ENCODE measurements at places on chromosomes 12 and 14.

DNA sequence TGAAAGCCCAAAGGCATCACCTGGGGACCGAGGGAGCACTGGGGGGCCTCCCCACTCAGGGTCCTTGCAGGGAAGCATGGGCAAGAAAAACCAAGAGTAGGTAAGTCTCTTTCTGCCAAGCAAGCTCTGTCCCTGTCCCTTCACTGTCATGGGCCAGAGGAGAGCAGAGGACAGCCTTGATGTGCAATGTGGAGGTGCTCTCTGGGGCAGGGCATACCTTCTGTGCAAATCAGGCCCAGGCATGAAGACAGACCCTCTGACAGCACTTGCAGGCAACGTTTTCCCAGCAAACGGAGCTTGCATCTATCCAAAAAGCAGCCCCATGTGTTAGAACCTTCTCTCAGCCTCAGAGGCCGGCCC is 192.5 kb upstream of the PWP1 start:
- no peak for DNase-seq

DNA sequence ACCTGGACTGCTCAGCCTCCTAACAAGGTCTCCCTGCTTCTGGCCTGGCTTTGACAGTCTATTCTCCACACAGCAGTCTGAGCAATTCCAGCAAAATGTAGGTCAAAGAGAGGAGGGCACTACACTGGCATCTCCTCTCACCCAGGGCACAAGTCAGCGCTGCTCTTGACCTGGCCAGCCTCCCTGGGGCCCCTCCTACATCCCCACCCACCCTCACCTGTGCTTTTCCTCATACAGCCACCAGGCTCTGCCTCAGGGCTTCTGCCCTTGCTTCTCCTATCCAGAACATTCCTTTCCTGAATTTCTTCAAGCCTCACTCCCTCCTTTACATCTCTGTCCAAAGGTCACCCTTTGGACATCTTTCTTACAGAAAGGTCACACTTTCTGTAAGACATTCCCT is 33.7 kb downstream of the GALNT4 start:
- DNase-seq, result no peak

DNA sequence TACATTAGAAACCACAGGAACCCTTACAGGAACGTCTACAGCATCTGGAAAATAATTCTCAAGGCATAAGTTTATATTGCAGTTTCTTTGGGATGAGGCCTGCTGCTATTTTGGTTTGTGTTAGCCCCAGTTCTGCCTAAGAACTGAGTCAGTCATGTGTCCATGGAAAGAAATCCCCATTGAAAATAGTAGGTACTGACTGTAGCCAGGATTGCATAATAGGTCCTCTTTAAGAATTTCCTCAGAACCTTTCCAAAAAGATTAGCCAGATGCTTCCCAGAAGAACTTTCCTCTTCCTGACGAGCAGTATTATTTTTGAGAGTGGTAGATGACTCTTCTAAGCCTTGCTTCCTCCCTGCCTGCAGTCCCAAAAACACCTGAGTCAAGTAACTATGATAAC is 52.6 kb downstream of the RASSF8 start:
- DNase-seq, result no peak

DNA sequence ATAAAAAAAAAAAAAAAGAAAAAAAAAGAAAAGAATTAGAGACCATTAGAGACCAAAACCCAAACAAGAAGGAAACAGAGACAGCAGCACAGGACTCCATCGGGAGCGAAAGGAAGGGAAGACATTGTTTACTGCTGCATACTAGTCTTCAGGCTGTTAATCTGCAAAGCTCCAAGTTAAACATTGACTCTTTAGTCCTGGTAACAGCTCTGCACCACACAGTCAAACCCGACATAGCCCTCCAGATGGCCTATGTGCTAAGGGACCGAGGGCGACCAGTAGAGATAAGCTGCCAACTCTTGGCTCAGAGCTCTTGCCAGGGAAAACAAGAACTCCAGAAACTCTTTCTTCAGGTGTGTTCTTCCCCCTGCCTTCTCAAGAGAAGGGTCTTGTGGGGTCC is 7.8 kb downstream of the P2RX4 start:
- DNase-seq, result no peak

DNA sequence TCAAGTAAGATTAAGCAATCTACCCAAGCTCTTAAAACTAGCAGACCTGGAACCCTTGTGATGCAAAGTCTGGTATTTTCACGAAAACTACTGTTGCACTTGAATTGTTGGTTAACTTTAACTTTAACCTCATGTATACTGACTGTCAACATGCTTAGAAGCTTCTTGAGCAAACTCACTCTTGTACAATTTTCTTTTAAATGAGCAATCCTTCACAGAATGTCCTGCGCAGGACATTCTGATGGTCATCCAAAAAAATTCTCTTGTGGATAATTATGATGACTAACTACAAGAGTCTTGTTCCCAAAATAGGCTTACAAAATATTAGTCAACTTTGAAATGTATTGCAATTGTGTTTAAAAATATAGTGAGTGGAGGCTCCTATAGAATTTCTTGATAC is 54.0 kb upstream of the PDE3A start:
- DNase-seq, result no peak

DNA sequence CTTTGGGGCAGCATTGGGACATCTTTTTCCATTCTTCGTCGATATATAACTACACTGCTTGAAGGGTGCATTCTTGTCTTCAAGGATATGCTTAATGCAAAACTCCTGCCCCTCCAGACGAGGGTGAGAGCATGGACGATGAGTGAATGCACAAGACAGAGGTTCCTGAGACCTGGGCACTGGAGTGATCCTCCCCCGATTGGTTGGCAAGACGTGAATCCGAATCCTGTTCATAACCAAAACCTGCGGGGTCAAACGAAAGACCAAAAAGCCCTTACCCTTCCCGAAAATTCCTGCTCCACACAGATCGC is 684 bp downstream of the KANSL2 start:
- DNase-seq, result no peak

GRCh38 chr12:17020765-17021164 is 414.8 kb upstream of the LMO3 start:
- no peak for DNase-seq

- DNase-seq, result no peak
These were observed 10.1 kb downstream of the NUDT4 start for GRCh38 chr12:93387780-93388179.

- no peak for DNase-seq
These were observed 26.4 kb downstream of the MYL2 start for GRCh38 chr12:110893956-110894355.

GRCh38 chr14:56026506-56026905 is 91.7 kb upstream of the PELI2 start:
- no peak for DNase-seq

- DNase-seq, result no peak
These were observed 11.5 kb downstream of the NKX2-1 start for GRCh38 chr14:36508418-36509068.

DNA sequence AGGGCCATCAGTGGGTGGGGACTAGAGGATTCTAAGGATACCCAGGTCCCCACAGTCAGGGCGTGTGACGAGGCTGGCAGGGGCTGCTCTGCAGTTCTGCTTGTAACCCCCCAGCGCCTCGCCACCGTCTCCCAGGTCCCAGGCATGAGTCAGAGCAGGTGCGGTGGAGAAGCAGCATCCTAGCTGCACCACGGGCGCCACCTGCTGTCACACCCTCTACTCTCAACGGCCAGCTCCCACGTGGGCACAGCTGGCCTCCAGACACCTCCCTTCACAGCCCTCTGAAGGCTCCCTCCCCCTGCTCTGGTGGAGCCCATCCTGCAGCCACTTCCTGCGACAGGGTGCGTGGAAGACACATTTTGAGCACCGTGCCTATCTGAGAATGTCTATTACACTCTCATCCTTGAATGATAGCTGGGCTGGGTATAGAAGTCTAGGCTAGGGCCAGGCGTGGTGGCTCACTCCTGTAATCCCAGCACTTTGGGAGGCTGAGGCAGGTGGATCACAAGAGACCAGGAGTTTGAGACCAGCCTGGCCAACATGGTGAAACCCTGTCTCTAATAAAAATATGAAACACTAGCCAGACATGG is 6.9 kb upstream of the NUDT14 start:
- no peak for DNase-seq

DNA sequence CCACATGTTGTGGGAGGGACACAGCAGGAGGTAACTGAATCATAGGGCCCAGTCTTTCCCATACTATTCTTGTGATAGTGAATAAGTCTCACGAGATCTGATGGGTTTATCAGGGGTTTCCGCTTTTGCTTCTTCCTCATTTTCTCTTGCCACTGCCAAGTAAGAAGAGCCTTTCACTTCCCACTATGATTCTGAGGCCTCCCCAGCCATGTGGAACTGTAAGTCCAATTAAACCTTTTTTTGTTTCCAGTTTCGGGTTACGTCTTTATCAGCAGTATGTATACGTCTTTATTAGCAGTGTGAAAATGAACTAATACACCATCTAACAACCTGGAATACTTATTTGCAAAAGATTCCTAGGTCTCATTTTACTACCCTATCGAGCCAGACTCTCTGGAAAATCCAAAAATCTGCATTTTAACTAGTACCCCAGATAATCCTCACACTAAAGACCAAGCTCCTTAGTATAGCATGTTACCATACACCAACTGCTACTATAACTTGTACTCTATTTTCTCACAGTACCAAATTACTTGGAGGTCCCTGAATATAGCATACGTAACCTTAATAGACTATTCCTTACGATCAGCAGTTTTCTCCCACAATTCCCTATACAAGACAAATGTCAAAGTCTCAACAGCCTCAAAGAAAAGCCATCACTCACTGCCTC is 11.5 kb downstream of the GTF2A1 start:
- DNase-seq, result no peak

- DNase-seq, result no peak
These were observed 64.0 kb downstream of the BCAT1 start for GRCh38 chr12:24884911-24885310.

- DNase-seq, result no peak
These were observed 501.5 kb upstream of the TBX3 start for GRCh38 chr12:115185506-115185905.

DNA sequence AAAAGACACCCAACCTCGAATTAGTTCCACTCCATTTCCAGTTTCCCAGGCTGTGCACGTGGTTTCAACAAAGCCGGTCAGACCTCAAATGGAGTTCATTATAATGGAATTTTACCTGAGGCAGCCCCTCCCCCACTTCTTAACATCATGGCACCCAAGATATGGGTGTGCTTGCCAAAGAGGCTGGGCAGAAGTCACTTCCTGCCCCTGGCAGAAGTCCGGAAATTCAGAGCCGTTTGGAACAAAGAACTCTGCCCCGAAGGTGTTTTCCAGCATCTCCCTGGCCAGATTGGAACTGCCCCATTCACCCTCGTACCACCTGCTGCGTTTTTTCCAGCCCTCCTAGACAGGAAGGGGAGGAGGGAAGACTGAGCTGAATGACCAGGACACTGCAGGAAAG is 8.2 kb downstream of the VDR start:
- no peak for DNase-seq

GRCh38 chr12:58388261-58388660 is 446.9 kb downstream of the ATP23 start:
- DNase-seq, result no peak

DNA sequence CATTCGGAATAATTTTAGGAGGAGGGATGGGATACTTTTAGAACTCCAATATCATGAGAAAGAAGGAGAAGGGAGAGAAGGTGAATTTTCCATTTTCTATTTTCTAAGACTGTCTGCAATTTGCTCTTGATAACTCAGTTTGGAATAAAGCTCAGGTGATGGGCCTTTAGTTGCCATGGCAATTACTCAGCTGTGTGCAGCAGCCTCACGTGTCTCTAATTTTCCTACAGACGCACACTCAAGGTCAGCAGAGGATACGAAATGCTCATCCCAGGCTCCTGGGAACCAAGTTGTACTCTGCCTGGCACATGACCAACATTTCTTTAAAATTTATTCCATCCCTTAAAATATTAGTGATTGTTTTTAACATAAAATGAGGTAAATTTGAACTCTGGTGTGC is 76.7 kb downstream of the TTC8 start:
- no peak for DNase-seq

All from activated T-cell treated with anti-CD3 and anti-CD28 coated beads, Interleukin-2, amount 50 U/mL, for 1 hour (primary cell).